ACHN (cell line): ENCODE measurements at places on chromosomes 6 and 20.

- DNase-seq = peak; percentile 4
These were observed 86.3 kb downstream of the DACT2 start for GRCh38 chr6:168232989-168233874.

GRCh38 chr6:35213824-35214756 lies at the start of gene SCUBE3:
SCUBE3 (plus strand) TSS chr6:35213956; CDS start chr6:35214419, 463 bp downstream.
- peak; percentile 13 for DNase-seq

DNA sequence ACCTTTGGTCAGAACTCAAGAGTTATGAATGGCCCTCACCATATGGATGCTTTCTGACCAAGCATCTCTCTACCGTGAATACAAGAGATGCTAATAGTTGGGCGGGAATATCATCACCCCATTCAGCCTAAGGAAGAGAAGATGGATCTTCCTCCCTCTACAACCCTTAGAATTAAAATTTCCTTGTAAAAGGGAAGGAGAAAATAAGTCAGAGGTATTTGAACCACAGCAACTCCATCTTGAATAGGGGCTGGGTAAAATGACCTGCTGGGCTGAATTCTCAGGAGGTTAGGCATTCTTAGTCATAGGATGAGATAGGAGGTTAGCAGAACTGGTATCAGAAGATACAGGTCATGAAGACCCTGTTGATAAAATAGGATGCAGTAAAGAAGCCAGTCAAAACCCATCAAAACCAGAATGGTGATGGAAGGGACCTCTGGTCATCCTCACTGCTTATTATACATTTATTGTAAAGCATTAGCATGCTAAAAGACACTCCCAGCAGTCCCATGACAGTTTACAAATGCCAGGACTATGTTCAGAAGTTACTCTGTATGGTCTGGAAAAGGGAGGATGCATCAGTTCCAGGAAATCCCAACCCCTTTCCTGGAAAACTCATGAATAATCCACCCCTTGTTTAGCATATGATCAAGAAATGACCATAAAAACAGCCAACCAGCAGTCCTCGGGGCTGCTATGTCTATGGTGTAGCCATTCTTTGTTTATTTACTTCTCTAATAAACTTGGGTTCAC lies 101.2 kb downstream of the DTNBP1 start:
- DNase-seq = no peak

GRCh38 chr6:115896538-115897129 lies 164.1 kb downstream of the FRK start:
- DNase-seq = peak; percentile 38

DNA sequence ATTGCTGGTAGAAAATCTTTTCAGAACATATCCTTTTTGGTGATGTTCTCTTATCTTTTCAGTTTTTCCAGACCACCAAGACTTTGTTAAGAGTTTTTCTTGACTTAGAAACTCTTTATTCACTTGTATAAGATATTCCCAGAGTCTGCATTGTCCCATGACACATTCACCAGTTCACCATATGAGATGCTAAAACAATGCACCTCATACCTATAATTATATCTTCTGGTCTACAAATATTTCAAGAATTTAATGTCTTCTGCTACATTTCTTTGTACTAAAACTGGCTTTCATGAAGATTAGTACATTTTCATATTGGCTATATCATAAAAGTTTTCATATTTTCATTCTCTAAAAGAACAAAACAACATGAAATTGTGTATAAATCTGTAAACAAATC lies 111.3 kb downstream of the ADGRG6 start:
- DNase-seq = peak; percentile 74

- DNase-seq = no peak
These were observed 9.2 kb upstream of the SIRPG start for GRCh38 chr20:1666802-1667201.

GRCh38 chr6:52019092-52019491 lies 68.3 kb downstream of the PKHD1 start:
- DNase-seq = no peak

- no peak for DNase-seq
These were observed 9.9 kb downstream of the RALGAPA2 start for GRCh38 chr20:20702330-20703245.

- DNase-seq = peak; percentile 17
These were observed 7.2 kb downstream of the MMS22L start for GRCh38 chr6:97275804-97276203.

- DNase-seq = no peak
These were observed 121.2 kb downstream of the CD109 start for GRCh38 chr6:73817253-73817652.
